Thymus (tissue), 14 donors: ENCODE measurements at places on chromosomes 2 and 18. TPM values are rescaled to one million over a fixed set of nuclear protein-coding genes. Genes with fewer than 3 reads are reported as not detected.

RBKS gene
- total RNA-seq, result 1.8 TPM

GPR35 gene
- 5.9 TPM for total RNA-seq

ZDBF2 gene
- total RNA-seq, result 7.9 TPM

NDC80 gene
- 43.7 TPM for total RNA-seq

- no peak for DNase-seq
These were observed 62.3 kb upstream of the MAP4K3 start for GRCh38 chr2:39499336-39499735.

- no peak for DNase-seq
These were observed 78.4 kb downstream of the NAPG start for GRCh38 chr18:10604182-10604581.

GRCh38 chr18:31275722-31276463, 42.1 kb upstream of the DSG1 start:
- no peak for DNase-seq

DNA sequence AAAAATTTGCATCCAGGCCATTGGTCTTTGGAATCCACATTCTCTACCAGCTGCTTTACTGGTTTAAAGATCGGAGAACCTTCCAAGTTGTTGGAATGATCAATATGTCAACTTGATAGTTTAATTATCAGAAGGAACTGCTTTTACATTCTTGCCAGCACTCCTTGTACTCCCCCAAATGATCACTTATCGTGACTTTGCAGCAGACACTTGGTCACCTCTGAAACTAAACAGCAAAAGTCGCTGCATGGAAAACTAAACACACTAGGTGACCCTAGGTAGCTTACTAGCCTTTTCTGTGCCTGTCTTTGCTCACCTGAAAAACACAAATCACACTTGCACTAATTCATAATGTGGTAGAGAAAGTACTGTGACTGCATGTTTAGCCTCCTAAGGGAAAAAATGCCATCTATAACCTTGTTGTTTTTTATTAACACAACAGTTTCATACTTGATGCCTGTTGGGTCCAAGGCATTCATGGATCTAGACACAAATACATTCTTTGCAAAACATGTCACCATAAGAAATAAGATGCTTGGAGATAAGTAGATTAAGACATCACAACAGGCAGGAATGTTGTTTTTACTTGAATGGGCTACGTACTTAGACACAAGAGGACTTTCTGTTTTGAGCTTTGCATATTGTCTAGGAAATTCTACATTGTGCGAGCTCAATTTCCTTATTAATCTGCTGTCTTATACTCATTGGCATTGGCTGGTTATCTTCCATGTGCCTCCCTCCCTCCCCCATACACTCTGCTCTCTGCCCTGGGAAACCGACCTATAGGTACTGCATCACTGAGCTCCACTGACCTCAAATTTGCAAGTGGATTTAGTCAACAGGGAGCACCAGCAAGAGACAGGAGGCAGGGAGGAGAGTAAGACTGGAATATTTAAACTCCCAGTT, 219.1 kb upstream of the STK17B start:
- DNase-seq, result no peak

- no peak for DNase-seq
These were observed 14.3 kb downstream of the COPS7B start for GRCh38 chr2:231800493-231801091.
